ENCODE measurements at places on chromosomes 1 and 21.

DNA sequence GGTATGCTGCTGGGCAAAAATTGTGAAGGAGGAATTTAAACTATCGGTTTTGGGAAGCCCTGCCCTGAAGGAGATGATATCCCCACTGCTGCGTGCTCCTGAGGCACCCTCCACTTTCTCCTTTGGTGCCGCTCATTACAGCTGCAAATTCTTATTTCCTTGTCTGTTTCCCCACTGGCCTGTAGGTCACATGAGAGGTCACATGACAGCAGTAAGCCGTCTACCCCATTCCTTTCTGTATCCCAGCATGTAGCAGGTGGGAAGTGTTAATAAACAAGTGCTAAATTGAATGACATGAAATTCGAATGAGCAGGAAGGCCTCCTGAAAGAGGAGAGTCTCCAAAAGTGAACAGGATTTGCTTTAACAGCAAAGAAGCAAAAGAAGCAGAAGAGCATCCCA, 58.7 kb downstream of the GRIK3 start:
- no peak for DNase-seq

DNA sequence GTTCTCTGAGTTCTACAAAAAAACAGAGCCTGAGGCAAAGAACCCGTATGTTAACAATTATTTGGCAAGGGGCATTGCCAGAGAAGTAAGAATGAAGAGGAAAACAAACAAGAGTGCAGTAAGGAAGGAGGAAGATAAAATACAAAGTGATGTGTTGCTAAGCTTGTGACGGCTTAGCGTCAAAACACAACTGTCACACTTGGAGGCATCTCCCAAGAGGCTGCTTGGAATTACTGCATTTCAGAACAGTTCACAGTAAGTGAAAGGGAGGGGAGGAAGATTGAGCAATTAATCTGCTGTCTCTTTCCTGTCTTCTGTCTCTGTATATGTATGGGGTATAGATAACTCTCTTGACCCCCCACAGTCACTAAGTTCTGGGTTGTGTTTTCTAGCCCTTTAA, 1017.0 kb upstream of the TMPRSS15 start:
- DNase-seq = no peak

- DNase-seq = no peak
Measured at GRCh38 chr1:220817907-220818306, 31.2 kb downstream of the MTARC1 start.

- no peak for DNase-seq
Measured at GRCh38 chr1:210618369-210618768, 289.7 kb downstream of the HHAT start.

DNA sequence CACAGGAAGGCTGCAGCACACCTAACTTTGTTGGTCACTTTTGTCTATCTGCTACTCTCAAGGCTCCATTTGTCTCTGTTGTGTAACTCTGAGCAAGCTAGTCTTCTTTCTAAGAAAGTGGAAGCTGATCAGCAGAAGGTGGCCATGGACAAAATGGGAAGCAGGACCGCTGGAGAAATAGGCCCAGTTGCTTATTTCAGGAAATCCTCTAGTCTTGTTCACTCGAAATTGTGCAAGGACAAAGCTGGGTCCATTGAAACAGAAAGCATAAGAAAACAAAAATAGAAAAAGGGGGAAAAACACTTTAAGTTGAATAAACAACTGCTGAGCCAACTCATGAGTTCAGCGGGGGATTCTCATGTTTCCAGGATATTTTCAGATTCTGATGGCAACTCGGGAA, 150.1 kb downstream of the PBX1 start:
- DNase-seq = no peak

- no peak for DNase-seq
Measured at GRCh38 chr1:203661572-203661971, 34.9 kb downstream of the ATP2B4 start.

DNA sequence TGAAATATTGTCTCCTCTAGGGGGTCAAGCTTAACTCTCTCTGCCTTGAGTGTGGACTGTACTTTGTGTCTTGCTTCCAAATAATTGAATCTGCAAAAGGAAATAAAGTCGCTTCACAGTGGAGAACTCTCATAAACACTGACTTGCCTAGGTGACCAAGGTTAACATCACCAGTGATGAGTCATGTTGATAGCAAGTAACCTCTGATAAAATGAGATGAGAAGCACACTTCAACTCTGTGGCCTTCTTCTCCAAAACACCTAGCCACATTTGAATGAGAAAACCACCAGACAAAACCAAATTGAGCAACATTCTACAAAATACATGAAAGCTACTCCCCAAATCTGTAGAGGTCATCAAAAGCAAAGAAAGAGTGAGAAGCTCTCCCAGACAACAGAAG, 37.6 kb downstream of the PDE4B start:
- no peak for DNase-seq

- no peak for DNase-seq
Measured at GRCh38 chr21:37582590-37582989, 216.0 kb downstream of the DYRK1A start.

DNA sequence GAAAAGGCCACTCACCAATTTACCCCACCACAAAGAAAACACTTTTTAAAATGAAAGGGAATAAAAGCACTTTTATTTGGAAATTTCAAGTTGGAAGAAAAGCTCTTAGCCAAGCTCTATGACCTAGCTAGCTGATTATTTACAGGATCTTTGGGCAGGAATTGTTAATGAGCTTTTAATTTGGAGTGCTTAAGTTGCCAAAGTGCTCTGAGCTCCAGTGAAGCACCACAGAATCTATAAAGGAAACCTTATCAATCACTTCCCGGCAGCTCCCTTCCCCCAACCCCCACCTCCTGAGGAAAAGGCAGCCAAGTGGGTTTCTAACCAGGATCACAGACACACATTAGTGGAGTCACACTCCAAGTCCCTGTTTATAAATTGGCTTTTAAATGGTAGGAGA, 1.5 kb downstream of the ERI3 start:
- DNase-seq = no peak

All from T-helper 22 cell (primary cell).